T-helper 17 cell (primary cell): ENCODE measurements at places on chromosomes 13 and 19.

- no peak overlapping the region for H3K27ac ChIP-seq
- H3K27me3 ChIP-seq: no peaks in the 10 kb centered on the region
- no peak overlapping the region for H3K4me3 ChIP-seq
These were observed 946.3 kb upstream of the PCDH9 start for GRCh38 chr13:68176475-68176874.

DNA sequence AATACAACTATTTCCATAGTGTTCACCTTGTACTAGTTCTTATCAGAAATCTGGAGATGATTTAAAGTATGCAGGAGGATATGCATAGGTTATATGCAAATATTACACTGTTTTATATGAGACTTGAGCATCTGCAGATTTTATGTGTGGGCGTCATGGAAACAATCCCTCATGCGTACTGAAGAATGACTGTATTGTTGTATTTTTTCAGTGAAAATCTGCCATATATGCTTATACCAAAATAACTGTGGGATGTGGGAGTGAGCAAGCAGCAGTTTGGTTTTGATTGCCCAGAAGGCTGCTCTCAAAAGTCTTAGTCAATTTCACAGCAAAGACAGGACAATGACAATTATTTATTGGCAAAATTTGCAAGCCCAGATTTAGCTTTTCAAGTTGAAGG lies 238.8 kb upstream of the PCDH20 start:
- H3K36me3 ChIP-seq: no peaks in the 10 kb centered on the region
- no peaks in the 10 kb centered on the region for H3K4me1 ChIP-seq
- H3K27ac ChIP-seq: no peak overlapping the region
- DNase-seq: no peak
- no peak overlapping the region for H3K4me3 ChIP-seq

- H3K4me3 ChIP-seq: no peak overlapping the region
- H3K27ac ChIP-seq: no peak overlapping the region
- DNase-seq: no peak
- peaks cover 2% of the 10 kb centered on the region for H3K36me3 ChIP-seq
- no peaks in the 10 kb centered on the region for H3K27me3 ChIP-seq
These were observed 45.2 kb downstream of the ABCC4 start for GRCh38 chr13:95256091-95256490.

GRCh38 chr19:52217576-52217975 lies 27.7 kb downstream of the PPP2R1A start:
- H3K27ac ChIP-seq: peak overlapping the region; percentile 37
- H3K27me3 ChIP-seq: no peaks in the 10 kb centered on the region
- DNase-seq: no peak
- H3K36me3 ChIP-seq: peaks cover 24% of the 10 kb centered on the region
- H3K4me1 ChIP-seq: peaks cover 12% of the 10 kb centered on the region

DNA sequence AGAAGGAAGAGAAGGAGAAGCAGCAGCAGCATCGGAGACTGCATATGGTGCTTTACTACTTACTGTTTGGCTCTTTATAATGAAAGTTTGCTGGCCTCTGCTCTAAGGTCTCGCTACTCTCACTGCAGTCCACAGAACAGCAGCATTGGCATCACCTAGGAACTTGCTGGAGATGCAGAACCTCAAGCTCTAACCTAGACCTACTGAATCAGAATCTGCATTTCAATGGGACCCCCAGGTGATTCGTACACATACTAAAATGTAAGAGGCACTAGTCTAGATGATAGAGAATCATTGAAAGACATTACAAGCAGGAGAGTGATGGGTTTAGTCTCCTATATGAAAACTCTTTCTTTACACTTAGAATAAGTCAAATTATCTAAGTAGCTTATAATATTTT lies 270.6 kb downstream of the KLF5 start:
- no peak overlapping the region for H3K27ac ChIP-seq
- no peaks in the 10 kb centered on the region for H3K4me1 ChIP-seq
- H3K4me3 ChIP-seq: no peak overlapping the region
- no peaks in the 10 kb centered on the region for H3K36me3 ChIP-seq
- DNase-seq: no peak

- H3K4me3 ChIP-seq: peak overlapping the region; percentile 73
- no peaks in the 10 kb centered on the region for H3K27me3 ChIP-seq
- no peak for DNase-seq
- H3K4me1 ChIP-seq: peaks cover 18% of the 10 kb centered on the region
- H3K36me3 ChIP-seq: no peaks in the 10 kb centered on the region
These were observed 473 bp downstream of the TMIGD2 start for GRCh38 chr19:4301590-4302242.

DNA sequence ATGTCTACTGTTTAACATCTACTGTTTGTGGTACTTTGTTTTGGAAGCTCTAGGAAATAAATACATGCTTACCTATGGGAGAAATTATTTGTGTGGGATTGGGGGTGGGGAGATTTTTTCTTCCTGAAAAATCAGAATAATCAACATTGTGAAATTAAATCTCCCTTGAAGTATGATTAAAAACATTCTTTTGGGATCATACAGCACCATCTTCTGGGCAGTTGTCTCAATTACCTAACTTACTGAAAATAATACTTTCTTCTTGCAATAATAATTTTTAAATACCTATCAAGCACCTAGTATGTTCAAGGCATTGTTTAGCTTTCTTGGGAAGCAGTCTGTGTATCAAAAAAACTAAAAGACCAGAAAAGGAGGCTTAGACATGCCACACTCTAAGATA lies 576.5 kb upstream of the ARGLU1 start:
- H3K27me3 ChIP-seq: no peaks in the 10 kb centered on the region
- no peak for DNase-seq
- no peaks in the 10 kb centered on the region for H3K4me1 ChIP-seq
- no peak overlapping the region for H3K4me3 ChIP-seq

DNA sequence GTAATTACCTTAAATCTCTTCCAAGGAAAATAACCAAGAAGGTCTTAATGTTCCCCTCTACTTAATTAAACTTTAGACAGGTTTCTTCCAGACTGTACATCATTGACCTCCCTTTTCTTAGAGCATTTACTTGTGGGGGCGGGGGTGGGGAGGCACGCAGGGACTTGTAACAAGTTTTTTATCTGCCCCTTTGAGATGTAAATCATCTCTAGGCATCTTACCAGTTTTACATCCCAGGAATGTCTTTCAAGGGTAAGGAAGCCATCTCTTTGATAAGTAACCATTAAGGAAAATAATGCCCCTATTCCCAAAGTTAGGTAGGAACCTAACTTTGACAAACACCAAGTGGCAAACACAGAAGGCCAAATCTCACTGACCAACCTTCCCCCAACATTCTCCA lies 528.6 kb downstream of the SUCLA2 start:
- no peak for DNase-seq
- H3K4me3 ChIP-seq: no peak overlapping the region
- peaks cover 2% of the 10 kb centered on the region for H3K36me3 ChIP-seq
- no peak overlapping the region for H3K27ac ChIP-seq

DNA sequence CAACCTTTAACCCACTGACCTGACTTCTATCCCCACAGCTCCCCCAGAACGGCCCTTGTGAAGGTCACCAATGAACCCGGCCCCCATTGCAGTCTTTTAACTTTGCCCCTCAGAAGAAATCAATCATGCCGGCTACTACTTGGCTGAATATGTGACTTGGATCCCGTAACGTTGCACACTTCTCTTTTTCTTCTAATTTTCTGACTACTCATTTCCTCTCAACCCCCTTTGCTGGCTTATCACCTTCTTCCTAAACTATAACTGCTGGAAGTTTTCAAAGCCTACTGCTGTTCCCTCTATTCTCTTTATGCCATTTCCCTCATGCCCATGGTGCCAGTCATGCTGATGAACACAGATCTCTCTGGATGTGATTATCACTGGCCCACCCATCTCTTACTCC lies 367.6 kb downstream of the DNAJC15 start:
- no peak for DNase-seq
- no peak overlapping the region for H3K27ac ChIP-seq
- H3K4me3 ChIP-seq: no peak overlapping the region
- peaks cover 7% of the 10 kb centered on the region for H3K27me3 ChIP-seq
- H3K4me1 ChIP-seq: no peaks in the 10 kb centered on the region

GRCh38 chr13:99677116-99677951 lies 176.1 kb downstream of the TM9SF2 start:
- H3K27me3 ChIP-seq: no peaks in the 10 kb centered on the region
- no peak for DNase-seq
- peaks cover 2% of the 10 kb centered on the region for H3K36me3 ChIP-seq
- no peak overlapping the region for H3K27ac ChIP-seq

- no peak for DNase-seq
- H3K27me3 ChIP-seq: no peaks in the 10 kb centered on the region
These were observed 276.8 kb downstream of the KCNRG start for GRCh38 chr13:50292081-50292480.

- H3K4me1 ChIP-seq: no peaks in the 10 kb centered on the region
- H3K27ac ChIP-seq: no peak overlapping the region
- DNase-seq: no peak
- no peak overlapping the region for H3K4me3 ChIP-seq
These were observed 196.4 kb downstream of the SPRY2 start for GRCh38 chr13:80144493-80144892.

DNA sequence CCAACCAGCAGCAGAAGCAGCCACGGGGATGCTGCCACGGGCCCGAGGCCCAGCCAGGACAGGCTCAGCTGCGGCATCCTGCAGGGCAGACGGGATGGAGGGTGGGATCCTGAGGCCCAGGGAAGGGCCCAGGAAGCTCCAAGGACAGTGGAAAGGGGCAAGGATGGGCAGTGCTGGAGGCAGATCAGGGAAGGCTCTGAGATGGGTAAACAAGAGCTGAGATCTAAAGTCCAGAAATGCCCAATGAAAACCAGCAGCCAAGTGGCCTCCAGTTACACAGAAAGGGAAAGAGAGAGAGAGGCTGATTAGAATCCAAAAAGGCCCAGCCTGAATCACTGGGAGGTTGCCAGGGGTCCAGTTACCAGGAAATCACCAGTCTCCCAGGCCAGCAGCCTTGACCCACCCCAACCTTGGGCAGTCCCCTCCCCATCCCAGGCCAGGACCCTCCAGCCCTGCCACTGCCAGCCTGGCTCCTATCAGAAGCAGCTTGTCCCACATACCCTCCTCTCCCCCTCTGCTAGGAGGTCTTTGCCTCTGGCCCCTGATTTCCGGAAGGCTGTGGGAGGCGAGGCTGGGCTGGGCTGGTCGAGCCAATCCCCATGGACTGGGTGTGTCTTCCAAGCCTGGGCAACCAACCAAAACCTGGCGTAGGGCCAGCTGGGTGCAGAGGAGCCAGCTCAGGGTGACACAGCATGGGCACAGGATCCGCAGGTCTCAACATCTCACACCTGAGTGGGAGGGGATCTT lies at the start of gene CYP4F11:
Gene CYP4F11, minus strand, starts transcription at position 198 of the 747 bp plus-strand sequence. Its CDS starts 121 bp downstream, at position 77.
- DNase-seq: no peak
- no peak within 1 kb of the TSS for H3K4me3 ChIP-seq
- H3K4me1 ChIP-seq: no peaks in the 10 kb centered on the region
- H3K36me3 ChIP-seq: no peaks in the 10 kb centered on the region
- peak within 1 kb of the TSS; percentile 56 for H3K27ac ChIP-seq
